ENCODE measurements at places on chromosomes 16 and 17. TPM values are rescaled to one million over a fixed set of nuclear protein-coding genes. Genes with fewer than 3 reads are reported as not detected.

DNA sequence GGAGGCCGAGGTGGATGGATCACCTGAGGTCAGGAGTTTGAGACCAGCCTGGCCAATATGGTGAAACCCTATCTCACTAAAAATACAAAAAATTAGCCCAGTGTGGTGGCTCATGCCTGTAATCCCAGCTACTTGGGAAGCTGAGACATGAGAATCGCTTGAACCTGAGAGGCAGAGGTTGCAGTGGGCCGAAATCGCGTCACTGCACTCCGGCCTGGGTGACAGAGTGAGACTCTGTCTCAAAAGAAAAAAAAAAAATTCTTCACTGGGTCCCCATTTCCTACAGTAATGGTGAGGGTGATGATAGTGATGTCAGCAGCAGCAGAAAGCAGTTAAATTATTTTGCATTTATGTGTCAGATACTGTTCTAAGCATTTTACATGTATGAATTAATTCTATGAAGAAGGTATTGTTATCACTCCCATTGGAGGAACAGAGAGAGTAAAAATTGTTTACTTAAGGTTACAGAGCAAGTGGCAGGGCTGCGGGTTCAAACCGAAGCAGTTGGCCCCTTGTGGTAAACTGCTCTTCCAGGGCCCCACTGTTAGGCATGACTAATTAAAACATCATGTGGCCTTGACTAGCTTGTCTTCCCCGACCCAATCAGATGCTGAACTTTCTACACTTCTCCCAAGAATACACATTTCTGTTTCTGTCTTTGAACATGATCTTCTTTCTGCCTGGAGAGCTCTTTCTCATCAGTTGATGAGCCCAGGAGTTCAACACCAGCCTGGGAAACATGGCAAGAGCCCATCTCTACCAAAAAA is 45.8 kb downstream of the STAT3 start:
- no peak overlapping the region for H3K27ac ChIP-seq
- no peak overlapping the region for H3K4me3 ChIP-seq
- H3K27me3 ChIP-seq = no peaks in the 10 kb centered on the region
- H3K4me1 ChIP-seq = no peaks in the 10 kb centered on the region

DNA sequence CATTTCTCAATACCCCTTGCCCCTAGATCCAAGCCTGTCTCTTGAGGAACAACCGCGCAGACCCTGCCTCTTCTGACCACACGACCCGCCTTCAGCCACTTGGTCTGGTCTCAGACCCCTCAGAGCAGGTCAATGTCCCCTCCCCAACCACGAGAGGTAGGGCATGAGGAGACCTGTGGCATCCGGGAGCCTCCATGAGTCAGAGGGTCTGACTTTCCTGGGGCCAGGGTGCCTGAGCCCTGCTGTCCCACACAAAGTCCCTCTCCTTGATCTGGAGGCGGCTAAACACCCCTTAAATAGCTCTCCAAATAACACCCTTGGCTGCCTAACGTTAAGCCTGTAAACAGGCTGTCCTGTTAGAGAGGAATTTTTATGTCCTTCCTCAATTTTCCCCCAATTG is 5.1 kb downstream of the CARMIL2 start:
- no peak overlapping the region for H3K27ac ChIP-seq
- DNase-seq = no peak
- no peak overlapping the region for H3K4me3 ChIP-seq
- peaks cover 5% of the 10 kb centered on the region for H3K4me1 ChIP-seq
- peaks cover 3% of the 10 kb centered on the region for H3K27me3 ChIP-seq

YBX2 gene
- 27.6 TPM for total RNA-seq

GRCh38 chr16:85521552-85522307 is 91.4 kb upstream of the GSE1 start:
- peaks cover 6% of the 10 kb centered on the region for H3K4me1 ChIP-seq
- DNase-seq = no peak
- no peak overlapping the region for H3K4me3 ChIP-seq

DNA sequence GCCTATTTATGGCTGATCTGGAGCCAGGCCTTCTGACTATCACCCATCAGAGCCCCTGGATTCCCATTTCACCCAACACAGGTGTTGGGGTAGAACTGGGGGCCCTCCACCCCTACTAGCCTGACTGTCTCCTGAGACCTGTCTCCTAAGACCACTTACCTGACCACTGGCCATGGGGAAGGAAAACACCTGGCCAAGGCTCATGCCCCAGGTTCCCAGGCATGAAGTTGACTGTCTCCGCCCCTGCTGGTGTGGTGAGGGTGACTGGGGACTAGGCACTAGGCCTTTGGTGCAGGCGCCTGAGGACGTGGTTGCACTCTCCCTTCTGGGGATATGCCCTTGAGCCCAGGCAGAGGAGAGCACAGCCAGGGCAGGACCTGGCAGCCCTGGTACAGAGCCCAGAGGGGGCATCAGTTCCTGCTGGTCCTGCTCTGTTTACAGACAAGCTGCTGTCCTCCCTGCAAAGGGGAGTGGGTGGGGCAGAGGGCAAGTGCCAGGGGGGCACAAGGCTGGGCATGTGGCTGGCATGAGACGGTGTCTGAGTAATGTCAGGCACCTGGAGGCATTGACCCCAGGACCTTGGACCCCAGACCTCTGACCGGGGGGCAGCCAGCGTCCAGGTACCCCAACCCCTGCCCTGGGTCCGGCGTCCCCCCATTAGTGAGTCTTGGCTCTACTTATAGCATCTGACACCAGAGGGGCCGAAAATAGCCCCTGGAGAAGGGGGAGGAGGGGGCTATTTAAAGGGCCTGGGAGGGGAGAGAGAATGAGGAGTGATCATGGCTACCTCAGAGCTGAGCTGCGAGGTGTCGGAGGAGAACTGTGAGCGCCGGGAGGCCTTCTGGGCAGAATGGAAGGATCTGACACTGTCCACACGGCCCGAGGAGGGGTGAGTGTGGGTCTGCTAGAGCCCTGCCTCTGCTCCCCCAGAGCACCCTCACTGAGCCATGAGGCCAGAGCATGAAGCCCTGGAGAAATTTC is at the start of gene TCAP:
Gene TCAP, plus strand, starts transcription at position 769 of the 981 bp plus-strand sequence. Its CDS starts 11 bp downstream, at position 780.
- no peak within 1 kb of the TSS for H3K4me3 ChIP-seq
- H3K4me1 ChIP-seq = peaks cover 48% of the 10 kb centered on the region
- peaks cover 9% of the 10 kb centered on the region for H3K36me3 ChIP-seq
- no peaks in the 10 kb centered on the region for H3K27me3 ChIP-seq

DNA sequence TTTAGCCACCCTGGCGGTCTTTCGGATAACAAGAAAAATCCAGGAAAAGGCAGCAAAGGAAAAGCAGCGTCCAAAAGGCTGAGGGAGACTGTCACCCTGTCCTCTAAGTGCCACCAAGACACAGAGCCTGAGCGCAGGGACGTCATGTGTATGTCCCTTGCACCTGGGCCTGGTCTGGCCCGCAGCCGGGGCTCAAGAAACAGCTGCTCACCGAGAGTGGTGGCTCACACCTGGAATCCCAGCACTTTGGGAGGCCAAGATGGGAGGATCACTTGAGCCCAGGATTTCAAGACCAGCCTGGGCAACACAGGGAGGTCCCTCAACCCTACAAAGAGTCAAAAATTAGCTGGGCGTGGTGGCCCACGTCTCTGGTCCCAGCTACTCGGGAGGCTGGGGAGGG is 9.2 kb upstream of the MEAK7 start:
- peaks cover 10% of the 10 kb centered on the region for H3K4me1 ChIP-seq
- H3K27ac ChIP-seq = no peak overlapping the region
- no peaks in the 10 kb centered on the region for H3K36me3 ChIP-seq
- no peaks in the 10 kb centered on the region for H3K27me3 ChIP-seq
- no peak for DNase-seq

- H3K4me1 ChIP-seq = no peaks in the 10 kb centered on the region
- no peak overlapping the region for H3K27ac ChIP-seq
- no peaks in the 10 kb centered on the region for H3K27me3 ChIP-seq
- no peaks in the 10 kb centered on the region for H3K36me3 ChIP-seq
- no peak for DNase-seq
- H3K4me3 ChIP-seq = no peak overlapping the region
These were observed 79.1 kb upstream of the NUDT7 start for GRCh38 chr16:77643176-77643575.

CPHXL2 gene
- total RNA-seq = not detected

PYDC1 gene
- 3.0 TPM for total RNA-seq

DNA sequence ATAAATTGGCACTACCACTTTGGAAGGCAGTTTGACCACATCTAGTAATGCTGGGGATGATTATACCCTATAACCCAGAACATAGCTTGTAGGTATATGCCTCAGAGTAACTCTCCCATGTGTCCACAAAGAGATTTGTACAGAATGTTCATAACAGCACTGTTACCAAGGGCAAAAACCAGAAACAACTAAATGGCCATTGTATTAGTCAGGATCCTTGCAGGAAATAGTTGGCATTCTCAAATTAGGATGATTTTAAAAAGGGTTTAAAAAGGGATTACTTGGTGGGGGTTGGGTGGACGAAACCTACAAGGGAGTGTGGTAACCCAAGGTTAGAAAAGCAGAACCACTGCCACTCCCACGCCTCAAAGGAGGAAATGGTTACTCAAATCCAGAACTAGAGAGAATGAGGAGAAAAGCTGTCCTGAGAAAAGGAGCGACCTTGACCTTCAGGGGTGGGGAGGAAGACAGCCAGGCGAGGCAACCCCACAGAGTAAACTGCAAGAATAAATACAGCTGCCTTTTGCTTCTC is 2.1 kb downstream of the CPPED1 start:
- no peak overlapping the region for H3K4me3 ChIP-seq
- no peaks in the 10 kb centered on the region for H3K27me3 ChIP-seq
- DNase-seq = no peak
- H3K4me1 ChIP-seq = peaks cover 3% of the 10 kb centered on the region
- no peaks in the 10 kb centered on the region for H3K36me3 ChIP-seq
- no peak overlapping the region for H3K27ac ChIP-seq

DNA sequence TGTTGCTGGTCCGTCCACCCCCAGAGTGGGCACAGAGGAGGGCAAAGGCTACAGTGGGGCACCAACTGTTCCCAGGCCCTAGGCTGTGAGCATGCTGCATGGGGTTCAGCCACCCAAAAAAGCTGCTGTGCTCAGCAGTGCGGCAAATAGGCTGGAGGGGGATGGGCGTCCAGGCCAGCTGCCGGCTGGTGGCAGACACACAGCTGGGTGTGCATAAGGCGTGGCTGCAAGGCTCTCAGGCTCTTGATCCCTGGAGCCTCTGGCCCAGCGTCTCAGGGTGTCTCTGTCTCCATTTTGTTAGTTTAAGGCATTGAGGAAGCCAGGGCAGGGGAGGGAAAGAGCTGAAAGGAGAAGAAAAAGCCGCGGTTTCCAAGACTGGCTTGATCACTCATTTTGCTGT is 8.8 kb downstream of the RPL19 start:
- DNase-seq = no peak
- H3K27ac ChIP-seq = no peak overlapping the region
- no peaks in the 10 kb centered on the region for H3K27me3 ChIP-seq
- peak overlapping the region; percentile 62 for H3K4me3 ChIP-seq
- H3K4me1 ChIP-seq = peaks cover 5% of the 10 kb centered on the region
- H3K36me3 ChIP-seq = peaks cover 9% of the 10 kb centered on the region

DNA sequence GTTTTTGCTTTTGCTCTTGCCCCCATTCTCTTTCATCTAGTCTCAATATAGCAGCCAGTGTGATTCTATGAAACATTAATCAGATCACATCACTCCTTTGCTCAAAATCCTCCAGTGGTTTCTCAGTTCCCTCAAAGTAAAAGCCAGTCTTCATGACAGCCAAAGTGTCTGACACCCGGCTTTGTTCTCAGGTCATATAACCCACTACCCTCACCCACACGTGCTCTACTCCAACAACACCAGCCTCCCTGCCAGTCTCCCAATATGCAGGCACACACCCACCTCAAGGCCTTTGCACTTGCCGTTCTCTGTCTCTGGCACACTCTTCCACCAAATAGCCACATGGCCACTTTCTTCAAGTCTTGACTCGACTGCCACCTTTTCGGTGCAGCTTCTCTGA is 4.4 kb downstream of the MTMR4 start:
- peaks cover 3% of the 10 kb centered on the region for H3K4me1 ChIP-seq
- peaks cover 30% of the 10 kb centered on the region for H3K36me3 ChIP-seq
- no peak overlapping the region for H3K4me3 ChIP-seq
- no peaks in the 10 kb centered on the region for H3K27me3 ChIP-seq
- H3K27ac ChIP-seq = no peak overlapping the region

GRCh38 chr17:75795820-75796607 is 11.4 kb downstream of the UNK start:
- peaks cover 4% of the 10 kb centered on the region for H3K36me3 ChIP-seq
- no peak overlapping the region for H3K27ac ChIP-seq
- H3K27me3 ChIP-seq = no peaks in the 10 kb centered on the region
- no peak overlapping the region for H3K4me3 ChIP-seq

All from H1 (cell line).